ENCODE measurements at places on chromosomes 2 and 18.

DNA sequence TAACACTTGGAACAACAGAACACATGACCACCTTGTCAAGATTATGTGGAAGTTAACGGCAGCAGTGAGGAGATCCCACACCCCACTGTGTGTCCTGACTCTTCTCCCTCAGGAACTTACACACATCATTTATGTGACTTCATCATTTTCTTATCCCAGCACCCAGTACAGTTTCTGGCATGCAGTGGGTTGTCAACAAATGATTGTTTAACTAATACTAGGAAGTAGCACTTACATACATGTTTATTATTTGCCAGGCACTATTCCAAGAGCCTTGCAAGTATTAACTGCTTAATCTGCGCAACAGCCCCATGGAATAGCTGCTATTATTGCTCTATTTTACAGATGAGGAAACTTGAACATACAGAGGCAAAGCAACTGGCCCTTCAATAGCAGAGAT lies 391.5 kb downstream of the TXNL1 start:
- no peak for DNase-seq

DNA sequence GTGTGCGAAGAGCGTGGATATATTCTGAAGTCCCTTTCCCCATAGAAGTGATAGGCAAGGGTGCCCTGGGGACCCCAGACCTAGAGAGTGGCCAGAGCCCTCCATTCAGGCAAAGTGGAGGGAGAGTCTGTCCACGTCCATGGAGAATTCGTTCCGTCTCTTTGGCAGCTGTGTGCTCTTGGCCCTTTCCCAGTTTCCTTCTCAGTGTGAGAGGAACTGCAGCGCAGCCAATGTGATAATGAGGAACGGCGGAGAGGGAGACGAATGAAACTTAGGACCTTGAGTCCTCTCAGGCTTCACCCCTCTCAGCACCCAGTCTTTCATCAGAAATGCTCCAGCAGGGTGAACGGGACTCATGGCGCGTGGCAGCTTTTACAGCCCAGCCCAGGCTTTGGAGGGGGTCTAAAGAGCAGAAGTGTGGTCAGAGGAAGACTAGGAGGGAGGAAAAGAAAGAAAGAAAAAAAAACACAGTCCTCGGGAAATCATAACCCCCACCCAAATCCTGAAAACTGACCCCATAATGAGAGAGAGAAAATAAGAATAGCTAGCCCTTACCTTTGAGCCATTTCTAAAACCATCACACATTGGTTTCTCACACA lies 95.0 kb upstream of the RIOK3 start:
- DNase-seq: peak; percentile 45

DNA sequence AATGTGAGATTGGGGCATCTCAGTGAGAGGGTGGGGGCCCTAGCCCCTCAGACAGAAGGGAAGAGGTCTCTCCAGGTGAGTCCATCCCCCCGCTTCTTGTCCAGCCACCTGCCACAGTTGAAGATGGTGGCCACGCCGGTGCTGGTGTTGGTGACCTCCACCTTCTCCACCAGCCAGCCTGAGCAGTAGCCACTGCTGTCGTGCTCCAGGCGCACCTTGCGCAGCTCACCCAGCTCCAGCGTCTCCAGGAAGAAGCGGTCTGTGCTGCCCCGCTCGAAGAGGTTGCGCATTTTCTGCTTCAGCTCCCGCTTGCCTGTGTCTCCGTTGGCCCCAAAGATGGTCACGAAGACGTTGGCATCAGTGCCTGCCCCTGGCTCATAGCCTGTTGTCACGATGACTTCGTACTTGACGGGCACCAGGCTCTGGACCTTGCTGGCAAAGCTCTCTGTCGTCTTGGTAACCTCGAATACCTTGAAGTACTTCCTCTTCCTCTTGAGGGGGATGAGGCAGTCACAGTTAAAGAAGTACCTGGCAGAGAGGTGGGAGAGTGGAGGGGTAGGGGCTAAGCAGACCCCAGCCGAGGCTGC lies 179.5 kb downstream of the LOXHD1 start:
- no peak for DNase-seq

DNA sequence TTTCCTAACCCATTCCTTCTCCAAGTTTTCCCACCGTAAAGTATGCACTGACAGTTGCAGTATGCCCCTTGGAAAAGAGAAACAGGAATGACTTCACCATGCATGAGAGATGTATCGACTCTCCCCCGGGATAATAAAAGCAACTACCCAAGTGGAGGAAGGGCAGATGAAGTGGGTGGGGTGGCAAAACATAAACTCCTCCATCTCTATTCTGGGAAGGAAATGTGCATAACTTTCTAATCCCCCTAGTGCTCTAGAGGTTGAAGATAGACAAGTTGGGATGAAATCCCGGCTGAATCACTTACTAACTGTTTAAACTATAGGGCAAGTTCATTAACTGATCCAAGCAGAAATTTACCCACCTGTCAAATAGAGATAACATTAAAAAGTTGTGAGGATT lies 89.2 kb downstream of the PIGN start:
- DNase-seq: no peak

DNA sequence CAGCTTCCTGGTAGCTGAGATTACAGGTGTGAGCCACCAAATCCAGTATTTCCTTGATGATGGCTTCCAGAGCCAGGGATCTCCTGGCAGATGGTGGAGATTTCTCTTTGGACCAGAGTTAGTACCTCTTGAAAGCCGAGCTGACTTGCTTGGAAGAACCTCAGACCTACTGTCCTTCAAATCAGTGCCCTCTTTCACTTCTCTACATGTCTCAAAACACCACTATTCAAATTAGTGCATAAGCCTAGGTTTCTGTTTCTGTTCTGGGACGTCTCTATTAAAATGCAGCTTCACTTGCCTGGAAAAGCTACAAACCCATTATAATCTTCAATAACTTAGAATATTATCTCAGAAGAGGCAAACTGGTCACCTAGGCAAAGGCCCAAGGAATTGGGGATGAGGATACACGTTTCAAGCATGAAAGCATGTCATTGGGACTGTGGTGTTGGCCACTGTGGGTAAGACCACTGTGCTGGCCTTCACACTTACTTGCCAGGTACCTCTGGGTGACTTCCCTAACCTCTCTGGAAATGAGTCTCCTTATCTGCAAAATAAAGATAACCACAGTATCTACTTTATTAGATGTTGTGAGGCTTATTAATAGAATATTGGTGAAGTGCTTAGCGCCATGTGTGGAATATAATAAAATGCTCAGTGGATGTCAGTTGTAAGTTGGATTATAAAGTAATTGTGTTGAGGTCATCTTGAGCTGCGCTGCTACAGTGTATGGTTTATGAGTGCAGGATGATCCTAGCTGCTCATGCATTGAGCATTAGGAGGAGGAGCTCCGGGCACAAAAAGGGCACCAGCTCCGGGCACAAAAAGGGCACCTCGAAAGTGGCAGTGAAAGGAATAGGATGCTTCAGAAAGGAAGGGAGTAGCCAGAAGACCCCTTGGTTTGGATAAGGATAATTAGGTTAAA lies 84.5 kb downstream of the DOCK10 start:
- DNase-seq: no peak

DNA sequence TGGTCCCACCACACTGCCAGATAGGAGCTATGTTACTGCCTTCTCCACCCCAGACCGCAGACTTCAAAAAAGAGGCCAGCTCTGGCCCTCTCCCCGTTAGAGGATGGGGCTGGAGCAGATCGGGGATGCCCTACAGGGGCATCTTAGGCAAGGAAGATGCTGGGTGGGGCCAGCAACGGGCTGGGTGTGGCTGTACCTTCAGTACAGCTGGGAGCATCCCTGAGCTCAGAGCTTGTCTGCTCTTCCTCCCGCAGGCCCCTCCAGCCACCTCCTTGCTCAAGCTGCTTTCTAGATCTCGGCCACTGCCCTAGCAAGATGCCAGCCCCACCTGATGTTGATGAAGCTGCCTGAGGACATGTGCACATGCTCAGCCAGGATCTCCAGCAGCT lies 9.8 kb downstream of the PTPRN start:
- no peak for DNase-seq

- DNase-seq: no peak
These were observed 69.7 kb downstream of the FEZ2 start for GRCh38 chr2:36528274-36528673.

- DNase-seq: no peak
These were observed 203.2 kb downstream of the DLGAP1 start for GRCh38 chr18:4251873-4252272.

DNA sequence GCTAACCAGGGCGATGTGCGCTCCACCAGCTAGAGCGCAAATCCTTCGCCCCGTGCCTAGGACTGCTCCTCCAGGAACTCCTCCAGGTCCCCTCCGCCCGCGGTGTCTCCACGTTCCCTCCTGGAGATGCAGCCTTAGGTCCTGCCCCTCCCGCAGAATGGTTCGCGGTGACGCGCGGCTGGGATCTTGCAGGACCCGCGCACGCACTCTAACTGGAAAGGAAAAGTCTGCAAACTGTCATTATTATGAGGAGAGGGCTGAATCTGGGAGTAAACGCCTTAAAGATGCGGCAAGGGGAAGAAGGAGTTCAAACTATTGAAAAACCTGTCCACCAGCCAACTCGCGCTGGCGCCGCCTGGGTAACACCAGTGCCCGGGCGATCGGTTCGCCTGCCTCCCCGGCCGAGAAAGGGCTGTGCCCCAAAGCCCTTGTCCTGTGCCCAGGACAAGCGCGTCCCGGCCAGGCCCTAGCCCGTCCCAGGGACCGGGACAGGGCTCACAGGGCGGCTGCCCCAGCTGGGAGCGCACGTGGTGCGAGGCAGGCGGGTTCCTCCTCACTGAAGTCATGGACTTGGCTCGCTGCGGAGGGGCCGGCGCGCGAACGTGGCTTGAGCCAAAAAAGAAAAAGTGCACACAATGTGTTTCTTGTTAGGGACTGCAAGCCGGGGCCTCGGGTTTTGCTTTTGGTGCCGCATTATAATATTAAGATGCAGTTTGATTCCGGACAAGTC lies 5.5 kb upstream of the ID2 start:
- DNase-seq: peak; percentile 91

DNA sequence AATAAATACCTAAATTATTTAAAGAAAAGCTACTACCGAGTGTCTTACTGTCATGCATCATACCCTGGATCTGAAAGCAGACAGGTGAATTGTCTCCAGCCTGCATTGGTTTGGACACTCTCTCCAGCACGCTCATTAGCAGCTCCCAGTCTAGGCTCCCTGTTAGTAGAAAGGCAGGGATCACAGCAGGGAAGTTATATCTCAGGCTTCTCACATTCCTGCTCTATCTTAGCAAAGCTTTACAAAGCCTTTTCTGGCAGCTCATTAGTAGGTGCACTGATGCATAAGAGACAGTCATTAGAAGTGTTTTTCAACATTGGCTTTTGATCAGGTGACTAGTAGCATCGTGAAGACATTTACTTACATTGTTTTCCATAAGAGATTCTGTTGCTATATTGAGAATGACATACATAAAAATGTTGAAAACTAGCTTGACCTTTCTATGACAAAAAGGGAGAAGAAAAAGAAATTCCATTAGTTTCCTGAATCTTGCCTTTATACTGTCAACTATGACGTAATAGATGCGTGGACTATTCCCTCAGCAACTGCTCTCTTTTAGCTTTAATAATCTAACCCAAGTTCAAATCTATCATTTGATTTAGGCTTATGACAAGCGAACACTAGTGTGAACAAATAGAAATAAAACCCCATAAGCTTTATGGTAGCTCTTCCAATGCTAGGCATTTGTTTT lies 408.7 kb upstream of the KCNH7 start:
- DNase-seq: no peak

DNA sequence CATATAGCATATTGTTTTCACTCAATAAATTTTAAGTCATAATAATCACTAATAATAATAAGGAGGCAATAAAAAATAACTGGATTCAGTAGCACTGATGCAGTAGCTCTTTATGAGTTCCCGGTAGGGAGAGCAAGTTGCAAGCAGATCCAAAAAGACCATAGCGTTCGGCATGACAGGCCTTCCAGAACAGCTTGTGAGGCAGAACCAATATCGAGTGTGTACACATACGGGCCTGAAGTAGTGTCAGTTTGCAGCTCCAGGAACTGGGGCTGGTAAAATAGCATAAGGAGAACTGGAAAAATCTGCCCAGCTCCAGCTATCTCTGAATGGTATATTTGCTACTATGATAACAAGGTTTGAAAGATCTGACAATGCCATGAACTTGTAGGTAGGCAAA lies 1607.8 kb upstream of the PIK3C3 start:
- DNase-seq: no peak

DNA sequence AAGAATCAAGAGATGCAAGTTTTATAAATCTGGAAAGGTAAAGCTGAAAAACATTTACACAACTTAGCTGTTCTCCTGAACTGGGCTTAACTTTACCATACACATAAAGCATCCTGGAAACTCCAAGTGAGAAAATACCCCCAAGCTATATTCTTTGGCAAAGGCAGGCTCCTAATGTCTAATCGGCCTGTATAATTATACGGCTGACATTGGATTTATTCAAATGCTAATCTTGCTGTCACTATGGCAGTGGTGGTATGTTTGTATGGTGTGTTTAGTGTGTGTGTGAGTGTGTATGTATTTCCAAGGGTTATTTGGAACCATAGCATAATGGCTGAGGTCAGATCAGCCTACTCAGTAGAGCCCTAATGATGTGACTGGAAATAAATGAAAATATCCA lies 1031.8 kb upstream of the ZEB2 start:
- no peak for DNase-seq

DNA sequence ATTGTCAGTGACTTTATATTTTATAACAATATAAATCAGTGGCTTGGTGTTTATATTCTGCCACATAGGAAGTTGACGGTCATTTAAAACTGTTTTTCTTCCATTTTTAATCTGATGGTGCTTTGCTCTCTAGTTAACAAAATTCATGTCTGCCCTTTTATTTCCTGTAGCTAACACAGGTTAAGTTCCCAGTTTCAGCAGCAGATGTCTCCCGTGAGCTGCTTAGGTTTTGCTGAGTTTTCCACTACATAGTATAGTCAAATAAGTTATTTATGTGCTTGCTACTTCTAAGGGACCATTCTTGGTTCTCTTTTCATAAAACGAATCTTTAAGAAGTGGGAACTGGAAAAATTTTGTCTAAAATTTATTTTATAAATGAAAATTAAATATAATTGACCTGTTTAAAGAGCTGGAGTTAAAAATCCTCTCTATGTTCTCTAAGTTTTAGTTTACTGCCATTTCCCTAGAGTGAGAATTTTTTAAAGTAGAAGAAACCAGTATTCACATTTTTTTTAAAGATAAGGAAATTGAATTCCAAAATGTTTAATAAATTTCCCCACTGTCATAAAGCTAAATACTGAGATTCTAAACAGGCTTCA lies 20.6 kb downstream of the HTR2B start:
- DNase-seq: peak; percentile 69

GRCh38 chr2:705971-706511 lies 28.8 kb upstream of the TMEM18 start:
- DNase-seq: no peak

- DNase-seq: no peak
These were observed 317.9 kb downstream of the ZNF516 start for GRCh38 chr18:76177160-76177559.

GRCh38 chr2:218187296-218188015 lies 20.7 kb upstream of the CXCR1 start:
- no peak for DNase-seq

- peak; percentile 68 for DNase-seq
These were observed 47.3 kb upstream of the MGAT5 start for GRCh38 chr2:134206573-134206972.

- no peak for DNase-seq
These were observed 32.7 kb downstream of the CARF start for GRCh38 chr2:202944816-202945215.

GRCh38 chr2:71283131-71283530 lies 48.5 kb upstream of the ZNF638 start:
- DNase-seq: no peak
